Forelimb muscle (tissue), 1 donor: ENCODE measurements at places on chromosomes 1 and 21.

DNA sequence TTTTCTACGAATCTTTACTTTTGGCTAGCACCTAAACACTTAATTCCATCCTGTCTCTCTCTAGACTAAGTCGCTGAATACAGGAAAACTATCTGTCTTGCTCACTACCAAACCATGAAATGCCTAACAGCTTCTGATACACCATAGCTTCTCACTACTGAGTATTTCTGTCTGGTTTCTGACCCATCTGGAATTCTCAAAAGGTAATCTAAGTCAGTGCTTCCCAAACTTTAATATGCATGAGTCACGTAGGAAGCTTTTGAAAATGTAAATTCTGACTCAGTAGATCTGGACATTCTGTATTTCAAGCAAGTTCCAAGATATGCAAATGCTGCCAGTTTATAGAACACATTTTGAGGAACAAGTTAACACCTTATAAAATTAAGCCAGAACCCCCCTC is 9.2 kb upstream of the OVGP1 start:
- DNase-seq: no peak

GRCh38 chr21:42574234-42575027 is 60.8 kb downstream of the SLC37A1 start:
- DNase-seq: no peak

DNA sequence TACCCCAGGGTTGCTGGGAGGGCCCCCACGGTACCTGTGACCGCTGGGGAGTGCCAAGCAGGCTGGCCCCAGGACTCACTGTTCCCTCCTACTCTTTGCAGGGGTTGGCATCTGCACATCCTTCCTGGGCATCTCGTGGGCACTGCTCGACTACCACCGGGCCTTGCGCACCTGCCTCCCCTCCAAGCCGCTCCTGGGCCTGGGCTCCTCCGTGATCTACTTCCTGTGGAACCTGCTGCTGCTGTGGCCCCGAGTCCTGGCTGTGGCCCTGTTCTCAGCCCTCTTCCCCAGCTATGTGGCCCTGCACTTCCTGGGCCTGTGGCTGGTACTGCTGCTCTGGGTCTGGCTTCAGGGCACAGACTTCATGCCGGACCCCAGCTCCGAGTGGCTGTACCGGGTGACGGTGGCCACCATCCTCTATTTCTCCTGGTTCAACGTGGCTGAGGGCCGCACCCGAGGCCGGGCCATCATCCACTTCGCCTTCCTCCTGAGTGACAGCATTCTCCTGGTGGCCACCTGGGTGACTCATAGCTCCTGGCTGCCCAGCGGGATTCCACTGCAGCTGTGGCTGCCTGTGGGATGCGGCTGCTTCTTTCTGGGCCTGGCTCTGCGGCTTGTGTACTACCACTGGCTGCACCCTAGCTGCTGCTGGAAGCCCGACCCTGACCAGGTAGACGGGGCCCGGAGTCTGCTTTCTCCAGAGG is 6.8 kb downstream of the XKR8 start:
- no peak for DNase-seq

DNA sequence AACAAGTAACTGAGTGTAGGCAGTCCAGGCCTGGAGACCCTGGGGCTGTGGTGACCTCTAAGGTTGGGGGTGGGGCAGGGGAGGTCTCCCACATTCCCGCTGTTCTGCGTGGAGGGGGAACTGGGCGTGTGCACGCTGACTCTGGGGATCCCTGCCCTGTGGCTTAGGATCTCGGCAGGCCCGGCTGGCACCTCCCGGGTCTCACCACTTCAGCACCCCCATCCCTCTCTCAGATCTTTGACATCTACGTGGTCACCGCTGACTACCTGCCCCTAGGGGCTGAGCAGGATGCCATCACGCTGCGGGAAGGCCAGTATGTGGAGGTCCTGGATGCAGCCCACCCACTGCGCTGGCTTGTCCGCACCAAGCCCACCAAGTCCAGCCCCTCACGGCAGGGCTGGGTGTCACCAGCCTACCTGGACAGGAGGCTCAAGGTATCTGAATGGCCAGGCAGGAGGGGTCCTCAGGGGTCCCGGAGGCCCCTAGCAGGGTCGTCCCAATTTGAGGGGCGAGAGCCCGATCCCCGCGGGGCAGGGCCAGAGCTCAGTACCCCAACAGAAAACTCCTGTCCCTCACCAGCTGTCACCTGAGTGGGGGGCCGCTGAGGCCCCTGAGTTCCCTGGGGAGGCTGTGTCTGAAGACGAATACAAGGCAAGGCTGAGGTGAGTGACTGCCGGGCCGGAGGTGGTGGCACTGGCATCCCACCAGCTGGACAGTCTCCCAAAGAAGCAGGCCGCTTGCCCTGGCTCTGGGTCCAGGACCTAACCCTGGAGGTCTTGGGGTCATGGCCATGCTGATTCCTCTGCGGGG is 68.7 kb downstream of the TRIM11 start:
- no peak for DNase-seq

- no peak for DNase-seq
Measured at GRCh38 chr1:232676307-232676706, 46.4 kb upstream of the SIPA1L2 start.

DNA sequence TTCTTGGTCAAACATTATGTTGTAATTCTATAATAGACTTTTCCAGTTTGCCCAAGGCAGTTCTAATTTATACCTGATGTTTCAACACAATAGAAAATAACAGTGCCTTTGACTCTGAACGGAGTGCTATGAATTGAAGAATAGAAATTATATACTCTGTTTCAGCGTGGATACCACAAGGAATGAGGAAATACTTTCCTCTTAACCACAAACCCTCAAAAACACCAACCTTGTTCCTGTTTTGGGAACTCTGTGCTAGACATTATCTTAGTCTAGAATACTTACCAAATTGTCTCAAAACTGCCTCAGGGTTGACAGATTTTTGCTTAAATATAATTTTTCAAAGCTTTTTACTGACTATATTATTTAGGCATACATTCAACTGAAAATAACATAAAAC is 1629.3 kb downstream of the MRPL39 start:
- DNase-seq: no peak

GRCh38 chr21:16592381-16592780 is 862.6 kb downstream of the USP25 start:
- DNase-seq: no peak

GRCh38 chr1:35431173-35431599 is 126.0 kb downstream of the KIAA0319L start:
- no peak for DNase-seq

DNA sequence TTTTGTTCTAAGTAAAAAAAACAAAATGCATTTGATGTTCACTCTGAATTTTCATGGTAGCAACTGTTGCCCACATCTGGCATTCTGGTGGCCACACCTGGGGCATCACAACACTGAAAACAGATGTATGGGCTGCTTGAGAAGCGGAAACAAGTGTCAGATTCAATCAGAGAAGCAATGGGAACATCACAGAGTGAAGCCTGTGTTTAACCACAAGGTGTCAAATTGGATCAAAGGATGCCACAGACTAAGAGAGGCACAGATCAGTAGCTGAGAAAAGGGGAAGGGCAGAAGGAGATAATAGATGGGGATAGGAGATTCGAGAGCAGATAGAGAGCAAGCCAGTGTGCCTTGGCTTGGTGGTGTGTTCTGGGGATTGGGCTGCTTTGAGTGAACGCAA is 49.8 kb upstream of the MTF2 start:
- DNase-seq: no peak

DNA sequence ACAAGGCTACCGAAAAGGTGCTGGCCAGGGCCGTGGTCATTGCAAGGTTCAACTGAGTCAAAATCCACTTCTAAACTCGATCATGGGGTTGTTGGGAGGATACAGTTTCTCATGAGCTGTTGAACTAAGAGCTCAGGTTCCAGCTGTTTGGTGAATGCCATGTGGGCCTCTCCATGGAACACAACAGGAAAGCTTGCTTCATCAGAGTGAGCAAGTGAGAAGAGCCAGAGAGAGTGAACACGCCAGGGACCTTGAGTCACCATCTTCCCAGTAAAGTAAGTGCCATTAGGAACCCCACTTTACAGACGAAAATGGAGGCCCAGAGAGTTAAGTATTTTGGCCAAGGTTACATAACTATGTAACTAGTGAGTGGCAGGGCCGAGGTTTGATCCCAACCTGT is 475.1 kb upstream of the VAMP3 start:
- no peak for DNase-seq

DNA sequence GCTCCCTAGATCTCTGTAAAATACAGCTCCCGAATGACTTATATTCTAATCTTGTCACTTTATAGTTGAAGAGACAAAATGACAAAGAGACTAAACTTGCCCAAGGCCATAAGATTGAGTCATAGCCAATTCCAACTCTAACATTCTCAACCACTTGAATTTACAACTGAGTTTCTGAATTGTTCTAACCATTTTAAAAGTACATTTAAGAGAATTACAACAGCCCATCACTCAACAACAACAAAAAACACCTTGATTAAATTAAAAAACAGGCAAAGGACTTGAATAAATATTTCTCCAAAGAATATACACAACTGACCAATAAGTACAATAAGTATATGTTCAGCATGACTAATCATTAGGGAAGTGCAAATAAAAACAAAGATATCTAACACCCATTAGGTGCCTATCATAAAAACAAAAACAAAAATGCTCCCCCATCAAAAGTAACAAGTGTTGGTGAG is 8.7 kb upstream of the ADCY10 start:
- no peak for DNase-seq

GRCh38 chr1:228205526-228206436 is 2.1 kb upstream of the OBSCN start:
- DNase-seq: no peak

DNA sequence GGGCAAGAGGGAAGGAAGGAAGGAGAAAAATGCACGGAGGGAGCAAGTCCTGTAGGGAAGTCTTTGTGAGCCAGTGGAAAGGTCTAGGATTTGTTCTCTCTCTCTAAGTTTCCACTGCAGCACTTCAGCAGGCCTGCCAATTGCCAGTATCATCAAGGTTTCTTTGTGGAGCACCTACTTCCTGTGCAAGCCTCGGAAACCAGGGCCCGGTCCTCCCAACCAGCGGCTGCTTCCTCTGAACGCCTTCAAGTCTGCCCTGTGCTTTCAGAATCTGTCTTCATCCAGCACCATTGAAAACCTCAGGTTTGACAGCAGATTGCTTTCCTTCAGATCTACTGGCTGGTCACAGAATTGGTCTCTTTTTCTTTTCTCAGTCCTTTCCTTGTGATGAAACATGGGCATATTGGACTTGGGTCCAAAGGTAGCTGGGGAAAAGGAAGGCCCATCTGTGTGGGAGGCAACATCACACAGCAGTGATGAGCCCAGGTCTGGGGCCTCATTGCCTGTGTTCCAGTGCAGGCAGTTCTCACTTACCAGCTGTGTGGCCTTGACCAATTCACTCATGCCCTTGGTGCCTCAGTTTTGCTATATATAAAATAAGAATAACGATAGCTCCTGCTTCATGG is 144.5 kb downstream of the SEC16B start:
- no peak for DNase-seq
